ENCODE measurements at places on chromosomes 12 and 14.
A peak's percentile ranks its signal among the peaks of the same experiment; 100 is the strongest.

DNA sequence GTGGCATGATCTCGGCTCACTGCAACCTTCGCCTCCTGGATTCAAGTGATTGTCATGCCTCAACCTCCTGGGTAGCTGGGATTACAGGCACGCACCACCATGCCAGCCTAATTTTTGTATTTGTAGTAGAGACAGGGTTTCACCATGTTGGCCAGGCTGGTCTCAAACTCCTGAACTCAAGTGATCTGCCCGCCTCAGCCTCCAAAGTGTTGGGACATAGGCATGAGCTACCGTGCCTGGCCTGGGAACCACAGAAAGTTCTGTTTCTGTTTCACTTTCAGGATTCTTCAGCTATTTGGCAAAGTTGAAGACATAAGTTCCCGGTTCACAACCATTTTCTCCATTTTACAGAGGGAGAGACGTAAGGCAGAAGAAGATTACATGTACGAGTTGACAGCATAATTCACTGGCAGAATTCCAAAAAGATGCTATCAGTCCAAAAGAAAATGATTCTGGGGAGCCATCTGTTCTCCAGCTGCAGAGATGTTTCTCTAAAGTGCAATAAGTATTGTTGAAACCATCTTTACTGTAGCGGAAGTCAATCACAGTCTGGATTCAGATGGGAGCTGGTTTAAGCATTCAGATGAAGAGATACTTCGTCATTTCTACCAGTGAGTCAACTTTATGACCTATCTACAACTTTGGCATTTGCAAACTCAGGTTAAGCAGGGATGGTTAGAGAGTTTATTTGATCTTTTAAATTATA is 8.1 kb upstream of the RNF34 start:
- DNase-seq, result peak; percentile 20

GRCh38 chr14:55107766-55108554 is 21.1 kb upstream of the LGALS3 start:
- DNase-seq, result peak; percentile 88

DNA sequence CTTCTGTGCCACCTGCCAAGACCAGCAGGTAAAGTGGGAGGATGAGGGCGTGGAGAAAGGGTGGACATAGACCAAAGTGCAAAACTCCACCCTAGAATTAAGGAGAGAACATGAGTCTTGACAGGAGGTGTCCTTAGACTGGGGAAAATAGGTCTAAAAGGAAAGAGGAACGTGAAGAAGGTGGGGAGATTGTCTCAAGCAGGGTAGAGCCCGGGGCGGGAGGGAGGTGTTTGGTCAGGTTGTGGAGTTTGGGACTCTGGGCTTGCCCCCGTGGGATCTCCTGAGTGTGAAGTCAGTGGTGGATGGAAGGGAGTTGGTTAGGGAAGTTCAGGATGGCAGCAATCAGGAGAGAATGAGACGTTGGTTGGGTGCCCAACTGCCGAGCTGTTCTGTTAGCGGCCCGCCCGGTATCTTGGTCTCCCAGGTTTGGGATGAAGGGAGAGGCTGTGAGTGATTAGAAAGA is 386 bp downstream of the DGKA start:
- DNase-seq, result peak; percentile 42

DNA sequence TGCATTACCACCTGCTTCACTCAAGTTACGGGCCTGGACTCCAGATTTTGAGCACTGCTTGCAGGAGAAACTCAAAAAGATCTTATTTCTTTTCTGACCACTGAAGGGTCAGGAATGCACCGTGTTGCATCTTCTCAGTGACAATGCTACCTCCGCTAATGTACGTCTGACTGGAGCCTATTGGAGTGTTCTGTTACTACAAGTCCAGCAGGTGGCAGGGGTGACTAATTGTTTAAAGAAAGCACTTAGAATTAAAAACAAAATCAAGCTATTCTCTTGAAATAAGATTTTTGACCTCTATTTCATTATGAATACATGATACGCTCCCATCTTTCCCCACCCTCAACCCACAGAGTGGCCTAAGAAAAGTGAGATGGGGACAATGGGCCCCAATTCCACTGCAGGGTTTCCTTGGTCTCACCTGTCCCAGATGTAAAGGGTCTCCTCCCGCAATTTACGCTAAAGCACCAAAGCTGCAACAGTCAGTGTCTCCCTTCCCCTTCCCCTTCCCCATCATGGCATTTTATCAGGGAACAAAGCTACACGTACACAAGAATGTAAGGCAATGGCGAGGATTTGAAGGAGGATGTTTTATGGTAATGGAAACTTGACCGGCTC is 2.2 kb downstream of the TBPL2 start:
- no peak for DNase-seq

DNA sequence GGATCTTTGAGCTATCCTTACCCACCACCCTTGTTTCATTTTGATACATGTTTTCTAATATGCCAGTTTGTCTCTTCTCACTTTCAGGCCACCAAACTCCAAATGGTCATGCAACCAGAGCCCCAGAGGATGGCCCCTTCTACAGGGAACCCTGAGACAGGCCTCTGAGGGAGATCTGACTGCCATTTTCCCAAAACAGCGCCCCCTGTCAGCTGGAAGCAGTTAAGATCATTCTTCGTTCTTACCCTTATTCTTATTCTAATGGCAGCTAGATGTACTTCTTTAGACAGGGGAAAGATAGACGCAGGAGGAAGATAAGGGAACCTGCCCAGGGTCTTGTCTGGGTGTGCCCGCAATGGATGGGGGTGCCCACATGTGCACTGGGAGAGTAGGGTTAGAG is 38.4 kb downstream of the C12orf56 start:
- DNase-seq, result no peak

DNA sequence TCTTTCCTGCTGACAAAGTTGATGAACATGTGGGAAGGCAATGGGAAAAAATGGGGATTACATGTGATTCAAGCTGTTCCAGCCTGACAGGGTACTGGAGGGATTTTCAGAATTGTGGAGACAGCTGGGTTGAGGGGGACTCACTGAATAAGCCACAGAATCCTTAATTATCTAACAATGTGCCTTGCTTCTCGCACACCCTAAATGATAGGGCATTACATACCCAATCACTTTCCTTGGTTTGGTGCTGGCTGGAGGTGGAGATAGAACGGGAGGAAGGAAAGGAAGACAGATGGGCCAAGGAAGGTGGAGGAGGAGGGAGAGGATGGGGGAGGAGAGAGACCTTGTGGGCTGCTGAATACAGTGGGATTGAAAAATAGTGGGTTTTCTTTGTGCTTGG is 20.7 kb downstream of the PELI2 start:
- no peak for DNase-seq

GRCh38 chr14:59566296-59566695 is 10.3 kb downstream of the CCDC175 start:
- no peak for DNase-seq

DNA sequence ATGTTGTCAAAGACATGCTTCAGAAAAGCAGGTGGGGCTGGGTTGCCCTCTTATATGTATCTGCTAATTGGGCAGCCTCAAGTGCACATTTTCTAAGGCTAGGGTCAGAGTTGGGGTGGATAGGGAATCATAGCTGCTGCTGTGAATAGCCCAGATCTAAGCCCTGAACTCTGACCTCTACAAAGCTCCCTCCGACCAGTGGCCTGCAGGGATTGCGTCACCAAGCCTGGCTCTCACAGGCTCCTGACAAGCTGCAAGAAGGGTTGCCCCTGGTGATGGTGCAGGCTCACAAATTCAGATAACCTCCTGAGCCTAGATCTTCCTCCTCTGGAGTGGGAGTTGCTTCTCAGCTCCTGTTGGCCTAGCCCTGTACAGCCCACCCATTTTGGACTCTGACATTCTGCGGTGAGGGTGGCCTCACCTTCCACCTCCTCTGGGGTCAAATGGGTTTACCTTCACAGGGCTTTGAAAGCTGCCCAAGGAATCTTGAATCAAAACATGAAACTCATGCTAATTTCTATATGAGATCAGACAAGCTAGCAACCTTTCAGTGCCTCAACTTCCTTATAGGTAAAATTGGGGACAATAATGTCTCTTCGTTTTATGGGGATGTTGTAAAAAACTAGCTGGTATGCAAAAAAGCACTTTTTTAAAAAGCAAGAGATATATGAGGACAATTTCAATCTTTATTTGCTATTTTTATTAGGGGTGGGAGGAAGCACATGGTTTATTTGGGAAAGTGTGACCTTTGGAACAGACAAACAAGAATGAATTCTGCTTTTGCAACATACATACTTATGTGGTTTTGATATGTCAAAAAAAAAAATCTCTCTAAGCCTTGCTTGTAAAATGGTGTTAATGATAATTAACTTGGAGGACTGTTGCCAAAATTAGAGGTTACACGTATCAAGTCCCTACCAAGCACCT is 4.9 kb upstream of the SUSD6 start:
- peak; percentile 47 for DNase-seq

All from left colon (tissue), 2 donors.